ENCODE measurements at places on chromosomes 13 and 19.

- no peak for DNase-seq
These were observed 144.6 kb upstream of the UBL3 start for GRCh38 chr13:29994911-29995595.

DNA sequence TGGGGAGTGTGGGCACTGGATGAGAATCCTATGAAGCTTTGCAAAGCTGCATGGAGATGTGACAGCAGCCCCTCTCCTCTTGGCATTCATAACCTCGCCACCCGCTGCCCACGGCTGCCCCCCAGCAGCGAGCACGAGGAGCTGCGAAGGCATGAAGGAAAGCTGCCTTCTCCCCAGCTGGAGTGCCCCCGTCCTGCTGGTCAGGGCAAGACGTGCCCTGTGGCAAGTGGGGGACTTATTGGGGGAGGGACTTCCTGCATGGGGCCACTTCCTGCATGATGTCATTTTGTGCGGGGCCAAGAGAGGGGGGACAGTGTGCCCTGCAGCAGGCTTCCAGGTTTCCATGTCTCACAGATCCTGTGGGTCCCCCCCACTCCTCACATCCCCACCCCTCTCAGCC lies 85.9 kb downstream of the TSHZ3 start:
- no peak for DNase-seq

- DNase-seq: no peak
These were observed 163.7 kb downstream of the KLF12 start for GRCh38 chr13:73970421-73971055.

- DNase-seq: peak; percentile 75
These were observed 33.5 kb downstream of the WASF3 start for GRCh38 chr13:26590951-26591350.

- no peak for DNase-seq
These were observed 6.1 kb downstream of the RNF6 start for GRCh38 chr13:26216042-26216441.

- no peak for DNase-seq
These were observed 7.8 kb downstream of the LTBP4 start for GRCh38 chr19:40608957-40609356.
